Hindlimb muscle (tissue), 1 donor: ENCODE measurements at places on chromosomes 7 and 10.

GRCh38 chr10:116146372-116147140 lies 126.5 kb downstream of the GFRA1 start:
- DNase-seq: no peak

DNA sequence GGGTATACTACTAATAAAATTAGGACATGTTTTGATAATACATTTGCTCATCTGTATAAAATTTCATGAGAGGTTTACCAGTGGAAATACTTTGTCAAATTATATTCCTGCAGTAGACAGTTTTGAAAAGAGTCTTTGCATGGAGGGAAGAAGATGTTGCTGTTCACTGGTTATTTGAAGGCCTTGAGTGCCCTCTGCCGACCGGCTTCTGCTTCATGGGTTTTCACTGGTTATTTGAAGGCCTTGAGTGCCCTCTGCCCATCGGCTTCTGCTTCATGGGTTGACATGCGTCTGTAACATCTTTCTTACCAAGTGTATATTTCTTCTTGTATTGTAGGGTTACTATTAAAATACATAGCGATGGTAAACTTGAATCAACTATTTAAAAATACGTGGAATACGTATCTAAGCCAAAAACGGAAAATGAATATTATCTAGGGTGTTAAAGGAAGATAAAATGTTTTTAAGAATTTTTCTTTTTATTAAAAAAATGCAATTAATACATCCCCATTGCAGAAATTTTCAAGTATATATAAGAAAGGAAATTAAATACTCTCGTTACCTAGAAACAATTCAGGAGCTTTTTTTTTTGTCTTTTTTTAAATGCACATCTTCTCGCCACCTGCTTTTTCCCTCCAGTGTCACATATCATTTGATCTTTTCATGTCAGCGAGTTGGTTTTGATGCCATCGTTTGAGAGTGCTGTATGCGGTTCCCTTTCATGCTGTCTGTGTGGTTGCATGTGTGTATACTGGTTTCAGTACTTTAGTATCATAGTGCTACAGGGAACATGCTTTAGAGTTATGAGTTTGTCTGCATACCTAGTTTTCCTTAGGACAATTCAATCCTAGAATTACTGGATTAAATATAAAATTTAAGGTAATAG lies 73.4 kb downstream of the SHH start:
- DNase-seq: peak; percentile 65

DNA sequence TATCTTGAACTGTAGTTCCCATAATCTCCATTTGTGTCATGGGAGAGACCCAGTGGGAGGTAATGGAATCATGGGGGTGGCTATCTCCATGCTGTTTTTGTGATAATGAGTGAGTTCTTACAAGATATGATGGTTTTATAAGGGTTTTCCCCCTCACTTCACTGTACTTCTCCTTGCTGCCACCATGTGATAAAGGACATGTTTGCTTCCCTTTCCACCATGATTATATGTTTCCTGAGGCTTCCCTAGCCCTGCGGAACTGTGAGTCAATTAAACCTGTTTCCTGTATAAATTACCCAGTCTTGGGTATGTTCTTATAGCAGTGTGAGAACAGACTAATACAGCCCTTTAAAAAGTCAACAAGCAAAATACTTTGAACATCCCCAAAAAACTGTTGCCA lies 427.7 kb downstream of the HTR7 start:
- no peak for DNase-seq

DNA sequence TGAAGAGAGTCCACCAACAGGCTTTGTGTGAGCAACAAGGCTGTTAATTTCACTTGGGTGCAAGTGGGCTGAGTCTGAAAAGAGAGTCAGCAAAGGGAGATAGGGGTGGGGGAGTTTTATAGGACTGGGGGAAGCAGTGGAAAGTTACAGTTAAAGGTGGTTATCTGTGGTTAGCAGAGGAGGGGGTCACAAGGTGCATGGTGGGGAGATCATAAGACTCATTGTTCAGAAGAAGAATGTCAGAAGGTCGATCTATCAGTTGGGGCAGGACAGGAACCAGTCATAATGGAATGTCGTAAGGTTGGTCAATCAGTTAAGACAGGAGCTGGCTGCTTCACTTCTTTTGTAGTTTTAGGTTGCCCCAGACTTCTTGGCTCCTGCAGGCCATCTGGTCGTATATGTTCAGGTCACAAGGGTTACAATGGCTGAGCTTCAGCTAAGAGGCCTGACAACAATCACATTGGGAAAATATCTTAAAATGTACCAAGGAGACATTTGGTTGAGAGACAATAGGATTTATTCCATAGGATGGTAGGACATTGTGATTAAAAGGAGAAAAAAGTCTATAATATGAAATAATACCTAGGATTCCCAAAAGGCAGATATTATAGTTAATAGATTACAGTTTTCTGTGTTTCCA lies 356.4 kb downstream of the ANKRD7 start:
- no peak for DNase-seq

DNA sequence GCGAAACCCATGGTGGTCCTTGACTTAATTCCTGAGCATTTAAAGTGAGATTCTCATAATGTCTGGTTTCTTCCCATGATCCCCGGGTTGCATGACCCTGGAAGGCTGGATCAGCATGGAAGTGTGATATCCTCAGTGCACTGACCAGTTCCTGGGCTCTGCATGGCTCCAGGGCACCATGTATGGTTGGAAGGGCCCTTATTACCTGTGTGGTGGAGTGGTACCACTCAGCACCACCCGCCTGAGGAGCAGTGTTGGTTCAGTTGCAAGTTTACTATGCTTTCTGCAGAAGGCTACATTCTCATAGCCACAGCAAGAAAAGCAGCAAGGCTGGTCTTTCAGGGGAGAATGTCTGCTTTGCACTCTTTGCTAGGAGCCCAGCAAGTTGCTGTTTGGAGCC lies 325.7 kb upstream of the MKI67 start:
- DNase-seq: no peak

DNA sequence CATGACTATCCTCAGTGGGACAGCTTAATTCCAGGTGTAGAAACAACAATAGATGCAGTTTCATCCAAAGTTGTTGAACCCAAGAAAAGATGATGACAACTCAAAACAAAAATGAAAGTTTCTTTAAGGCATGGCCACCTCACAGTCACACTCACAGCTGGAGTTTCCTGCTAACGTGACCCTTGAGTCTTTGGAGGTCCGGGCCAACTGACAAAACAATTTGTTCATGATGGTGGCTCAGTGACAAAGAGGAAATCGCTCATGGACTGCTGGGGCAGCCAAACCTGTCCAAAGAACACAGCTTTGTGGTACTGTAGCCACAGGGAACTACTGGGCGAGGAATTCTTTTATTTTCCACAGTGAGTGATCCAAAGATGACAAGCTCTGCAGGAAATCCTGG lies 96.0 kb upstream of the JCAD start:
- DNase-seq: no peak

GRCh38 chr10:47116445-47116844 lies 183.6 kb upstream of the GDF10 start:
- DNase-seq: no peak

- no peak for DNase-seq
Measured at GRCh38 chr7:18408461-18408860, 87.1 kb upstream of the HDAC9 start.

- no peak for DNase-seq
Measured at GRCh38 chr7:131008840-131009711, 275.1 kb upstream of the KLF14 start.

DNA sequence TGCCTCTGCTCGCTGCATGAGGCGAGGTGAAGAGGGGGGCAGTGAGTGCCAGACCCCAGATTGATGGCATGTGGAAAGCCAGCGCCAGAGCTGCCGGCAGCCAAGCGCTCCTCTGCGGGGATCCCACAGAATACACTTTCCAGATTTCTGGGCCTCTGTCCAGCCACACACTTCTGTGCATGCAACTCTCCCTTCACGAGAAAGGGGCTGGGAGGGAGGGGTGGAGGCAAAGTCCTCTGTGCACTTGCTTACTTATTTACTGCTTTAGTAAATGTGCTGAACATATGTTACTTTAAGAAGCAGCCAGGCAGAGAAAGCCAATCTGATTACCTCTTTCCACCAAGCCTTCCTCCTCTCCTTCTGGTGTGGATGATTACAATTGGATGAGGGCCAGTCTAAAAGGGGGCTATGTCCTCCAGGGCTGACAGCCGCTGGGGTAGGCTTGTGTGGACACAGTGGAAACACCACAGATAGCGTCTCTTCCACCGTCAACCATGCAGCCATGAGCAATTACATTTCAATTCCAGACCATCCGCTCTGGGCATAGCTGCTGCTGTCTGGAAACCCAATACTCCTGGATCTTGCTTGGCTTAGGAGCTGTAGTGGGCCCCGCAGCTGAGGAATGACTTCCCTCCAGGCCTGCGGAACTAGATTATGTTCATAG lies 322.8 kb upstream of the ANKRD30A start:
- peak; percentile 84 for DNase-seq

DNA sequence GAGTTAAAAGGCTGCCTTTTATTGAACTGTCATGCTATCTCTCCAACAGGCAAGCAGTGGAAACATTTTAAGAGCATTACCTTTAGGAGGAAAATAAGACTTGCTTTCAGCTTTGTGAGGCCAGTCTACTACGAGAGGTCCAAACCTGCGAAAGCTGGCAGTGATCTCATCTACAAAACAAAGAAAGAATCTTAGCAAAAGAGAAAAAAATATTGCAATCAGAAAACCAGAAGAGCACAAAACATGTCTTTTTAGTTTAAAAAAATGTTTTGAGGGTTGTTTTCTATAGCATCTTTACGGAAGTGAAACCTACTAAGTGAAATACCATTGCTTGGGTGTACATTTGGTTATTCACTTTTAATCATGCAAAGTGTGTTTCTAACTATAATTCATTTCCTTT lies 147.9 kb downstream of the CPEB3 start:
- DNase-seq: no peak

GRCh38 chr7:45178241-45179225 lies 20.9 kb downstream of the RAMP3 start:
- DNase-seq: no peak

GRCh38 chr7:95002775-95003174 lies 95.4 kb downstream of the PPP1R9A start:
- no peak for DNase-seq

DNA sequence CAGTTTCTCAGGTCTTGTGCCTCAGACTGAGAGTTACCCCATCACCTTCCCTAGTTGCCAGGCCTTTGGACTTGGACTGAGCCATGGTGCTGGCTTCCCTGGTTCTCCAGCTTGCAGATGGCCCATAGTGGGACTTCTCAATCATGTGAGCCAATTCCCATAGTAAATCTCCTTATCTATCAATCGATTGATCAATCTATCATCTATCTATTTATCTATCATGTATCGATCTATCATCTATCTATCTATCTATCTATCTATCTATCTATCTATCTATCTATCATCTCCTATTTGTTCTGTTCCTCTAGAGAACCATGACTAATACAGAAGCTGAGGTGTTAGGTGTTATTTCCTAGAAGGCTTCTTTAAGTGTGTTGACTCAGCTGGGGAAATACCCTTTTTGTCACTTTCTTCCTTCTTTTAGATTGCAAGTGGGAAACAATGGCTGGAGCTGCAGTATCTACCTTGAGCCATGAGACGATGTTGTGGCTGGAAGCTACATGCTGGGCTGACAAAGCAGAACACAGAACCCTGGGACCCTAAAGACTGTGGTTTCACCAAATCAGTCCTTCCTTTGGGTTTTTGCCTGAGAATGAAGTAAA lies 234.7 kb upstream of the GLI3 start:
- no peak for DNase-seq

- DNase-seq: no peak
Measured at GRCh38 chr10:10489805-10490571, 527.7 kb upstream of the CELF2 start.

DNA sequence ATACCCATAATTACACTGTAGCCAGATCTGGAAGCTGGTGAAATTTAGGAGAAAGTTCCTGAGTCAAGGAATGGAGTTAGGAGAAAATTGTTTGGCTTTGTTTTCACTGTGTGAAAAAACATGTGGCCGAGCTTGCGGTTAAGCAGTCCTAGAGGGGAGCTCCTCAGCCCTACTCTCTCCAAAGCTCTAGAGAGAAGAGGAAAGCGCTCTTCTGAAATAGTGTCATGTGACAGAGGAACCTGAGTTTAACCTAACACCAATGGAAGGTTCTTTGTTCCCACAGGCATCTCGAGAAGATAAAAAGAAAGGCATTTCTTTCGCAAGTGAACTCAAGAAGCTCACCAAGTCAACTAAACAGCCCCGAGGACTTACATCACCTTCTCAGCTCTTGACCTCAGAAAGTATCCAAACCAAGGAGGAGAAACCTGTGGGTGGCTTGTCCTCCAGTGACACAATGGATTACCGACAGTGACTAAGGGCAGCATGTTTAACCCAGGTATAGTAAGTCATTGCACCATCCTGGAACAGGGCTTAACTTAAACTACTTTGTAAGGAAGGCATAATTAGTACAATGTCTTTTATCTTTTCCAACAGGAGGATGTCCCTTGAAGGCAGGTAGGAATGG lies 38.0 kb downstream of the NOC3L start:
- no peak for DNase-seq

- no peak for DNase-seq
Measured at GRCh38 chr10:68558478-68558877, 1.7 kb upstream of the TET1 start.

GRCh38 chr10:7532723-7533498 lies 122.1 kb upstream of the SFMBT2 start:
- no peak for DNase-seq

- no peak for DNase-seq
Measured at GRCh38 chr10:87657371-87657770, 2.3 kb upstream of the PAPSS2 start.

- DNase-seq: peak; percentile 83
Measured at GRCh38 chr10:63114031-63114814, 18.9 kb upstream of the NRBF2 start.

GRCh38 chr10:103824281-103824680 lies 31.1 kb downstream of the SH3PXD2A start:
- DNase-seq: no peak

DNA sequence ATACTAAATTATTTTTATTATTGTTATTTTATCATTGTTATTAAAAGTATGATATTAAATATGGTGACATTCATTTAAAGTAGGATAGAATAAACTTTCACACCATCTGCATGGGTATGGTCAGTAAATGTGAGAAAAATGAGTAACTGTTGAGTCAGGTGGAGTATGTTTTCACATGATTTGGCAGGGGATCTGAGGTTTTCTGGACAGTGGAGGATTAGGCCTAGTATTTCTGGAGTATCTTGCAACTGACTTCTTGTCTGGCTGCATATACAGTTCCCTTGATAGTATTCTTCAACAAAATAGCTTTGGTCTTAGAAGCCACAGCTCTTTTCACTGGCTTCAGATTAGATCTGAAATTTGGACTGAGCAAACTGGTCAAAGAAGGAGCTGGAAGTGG lies 54.5 kb downstream of the GBF1 start:
- no peak for DNase-seq

DNA sequence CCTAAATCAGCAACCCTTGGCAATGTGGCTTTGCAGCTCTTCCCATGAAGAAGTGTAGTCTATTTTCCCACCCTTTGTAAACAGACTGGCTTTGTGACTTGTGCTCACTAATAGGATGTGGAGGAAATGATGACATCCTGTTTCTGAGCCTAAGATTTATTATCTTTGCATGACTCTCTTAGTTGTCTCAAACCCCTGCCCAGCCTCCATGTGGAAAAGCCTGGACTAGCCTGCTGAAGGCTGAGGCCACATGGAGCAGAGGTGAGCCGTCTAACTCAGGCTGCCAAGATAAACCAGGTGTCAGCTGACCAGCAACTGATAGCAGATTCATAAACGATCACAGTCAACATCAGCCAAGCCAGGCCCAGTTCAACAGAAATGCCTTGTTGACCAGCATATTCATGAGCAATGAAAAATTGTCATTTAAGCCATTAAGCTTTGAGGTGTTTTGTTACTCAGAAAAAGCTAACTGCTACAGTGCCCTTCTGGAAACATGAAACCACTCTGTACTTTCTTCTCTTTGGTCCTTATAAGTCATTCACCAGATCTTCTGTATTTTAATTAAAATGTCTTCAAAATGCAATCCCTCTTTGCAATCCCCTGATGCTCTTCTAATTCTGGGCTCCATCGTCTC lies 586.3 kb upstream of the ANKRD30A start:
- no peak for DNase-seq
